Nephron progenitor cell (in vitro differentiated cells): ENCODE measurements at places on chromosomes 5 and 9.

DNA sequence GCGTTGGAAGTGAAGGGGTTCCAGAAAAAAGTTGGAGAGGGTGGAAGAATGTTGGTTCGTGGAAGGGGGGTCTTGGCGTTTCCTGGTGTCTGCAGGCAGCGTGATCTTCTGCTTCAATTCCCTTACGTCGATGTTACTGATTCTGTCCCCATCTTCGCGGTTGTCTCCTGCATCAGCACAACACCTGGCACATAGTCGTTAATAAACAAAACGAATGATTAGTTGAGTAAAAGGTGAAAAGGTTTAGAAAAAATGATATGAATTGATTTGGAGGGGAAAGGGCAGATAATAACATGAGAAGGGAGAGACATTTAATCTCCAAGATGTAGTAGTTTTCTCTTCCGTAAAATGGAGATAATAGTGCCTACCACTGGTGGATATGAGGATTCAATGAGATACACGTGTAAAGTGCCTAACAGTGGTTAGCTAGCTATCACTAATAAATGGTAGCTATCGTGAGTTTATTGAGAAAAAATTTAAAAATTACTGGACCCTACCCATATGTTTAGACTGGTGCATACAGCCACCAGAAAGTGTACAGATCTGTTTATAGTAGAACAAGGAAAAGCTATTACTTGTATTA is 556 bp downstream of the MTREX start:
- peak; percentile 5 for DNase-seq

DNA sequence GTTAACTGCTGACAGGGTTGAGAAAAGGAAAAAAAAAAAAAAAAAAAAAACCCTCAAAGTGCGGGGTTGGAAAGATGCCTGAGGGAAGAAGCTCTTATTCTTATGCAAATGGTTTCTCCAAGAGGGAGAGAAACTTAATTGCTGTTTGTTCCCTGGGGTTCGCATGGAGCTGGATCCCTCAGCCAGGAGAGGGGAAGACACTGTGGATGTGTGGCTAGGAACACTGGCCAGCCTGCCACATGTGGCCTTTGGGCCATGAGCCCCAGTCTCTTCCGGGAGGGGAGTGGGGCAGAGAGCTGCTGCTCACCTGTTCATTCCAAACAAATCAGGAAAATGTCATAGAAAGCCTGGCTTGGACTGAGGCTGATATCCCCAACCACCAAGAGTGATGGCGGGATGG is 9.4 kb upstream of the SCGB3A2 start:
- DNase-seq: no peak

DNA sequence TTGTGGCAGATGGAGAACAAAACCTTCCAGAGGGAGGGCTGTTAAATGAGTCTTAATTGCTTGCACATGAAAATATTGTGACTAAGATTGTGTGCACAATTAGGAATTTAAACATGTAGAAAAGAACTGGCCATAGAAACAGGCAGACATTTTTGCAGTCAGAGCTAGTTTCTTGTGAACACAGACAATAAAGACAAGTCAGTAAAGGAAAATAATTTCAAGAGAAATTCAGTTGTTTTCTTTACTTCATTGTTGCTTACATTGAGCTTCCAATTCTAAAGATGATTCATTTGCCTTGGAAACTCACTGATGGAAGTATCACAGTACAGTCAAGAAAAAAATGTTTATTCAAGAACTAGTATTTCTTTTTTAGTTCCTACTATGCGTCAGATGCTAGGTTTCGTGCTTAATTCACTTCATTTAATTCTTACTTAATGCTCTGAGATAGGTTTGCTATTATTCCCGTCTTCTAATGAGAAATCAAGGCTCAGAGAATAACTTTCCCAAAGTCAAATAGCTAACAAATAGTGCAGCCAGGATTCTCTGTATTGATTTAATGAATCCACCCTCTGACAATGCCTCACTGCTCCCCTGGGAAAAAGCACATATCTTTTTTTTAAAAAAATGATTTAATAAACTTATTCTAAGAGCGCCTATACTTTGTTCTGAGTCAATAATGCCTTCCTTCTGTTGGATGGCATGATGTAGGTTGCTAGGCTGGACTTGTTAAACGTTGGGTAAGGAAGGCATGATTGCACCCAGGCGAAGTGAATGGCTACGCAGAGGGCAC is 581.4 kb downstream of the RAB3C start:
- DNase-seq: no peak

DNA sequence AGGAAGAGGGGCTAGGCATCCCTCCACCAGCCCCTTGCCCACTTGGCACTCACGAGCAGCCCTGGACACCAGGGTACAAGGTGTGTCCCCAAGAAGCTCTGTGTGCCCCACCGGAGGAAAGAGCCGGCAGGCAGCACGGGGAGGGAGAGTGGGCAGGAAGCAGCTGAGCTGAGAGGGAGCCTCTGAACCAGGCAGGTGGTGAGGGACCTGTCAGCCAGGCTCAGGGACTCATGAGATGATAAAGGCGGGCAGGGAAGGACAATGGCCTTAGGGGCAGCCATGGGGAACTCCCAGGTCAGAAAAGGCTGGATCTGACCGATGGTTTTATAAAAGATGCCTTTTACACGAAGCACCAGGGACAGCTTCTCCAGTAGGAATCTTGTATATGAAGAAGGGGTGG is 112.0 kb downstream of the VAV2 start:
- DNase-seq: no peak

DNA sequence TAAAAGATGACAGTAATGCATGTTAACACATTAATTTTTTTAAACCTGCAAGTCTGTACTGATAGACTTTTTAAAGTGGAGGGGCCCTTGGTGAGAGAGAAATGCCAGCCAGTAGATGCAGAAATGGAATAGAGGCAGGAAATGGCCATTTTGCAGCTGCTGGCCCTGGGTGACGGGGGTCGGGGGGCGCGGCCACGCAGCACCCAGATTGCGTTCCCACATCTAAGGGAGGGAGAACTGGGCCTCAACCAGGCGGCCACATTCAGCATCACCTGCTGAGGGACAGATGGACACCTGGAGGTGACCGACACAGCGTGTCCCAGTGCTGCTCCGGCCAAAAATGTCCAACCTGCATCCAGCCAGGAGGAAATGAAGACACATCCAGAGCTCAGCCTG is 6.3 kb upstream of the CLIC3 start:
- DNase-seq: no peak

GRCh38 chr5:159883522-159883950 is 32.7 kb upstream of the ADRA1B start:
- DNase-seq: no peak

DNA sequence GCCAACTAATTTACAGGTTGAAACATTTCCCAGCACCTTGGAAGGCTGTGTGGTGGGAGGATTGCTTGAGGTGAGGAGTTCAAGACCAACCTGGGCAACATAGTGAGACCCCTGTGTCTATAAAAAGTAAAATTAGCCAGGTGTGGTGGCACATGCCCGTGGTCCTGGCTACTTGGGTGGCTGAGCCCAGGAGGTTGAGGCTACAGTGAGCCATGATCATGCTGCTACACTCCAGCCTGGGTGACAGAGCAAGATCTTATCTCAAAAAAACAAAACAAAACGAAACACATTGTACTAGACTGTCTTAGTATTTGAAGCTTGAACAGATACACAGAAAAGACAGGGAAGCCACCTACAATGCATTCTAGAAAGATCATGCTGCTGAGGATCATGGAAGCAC is 2.8 kb upstream of the HSDL2 start:
- no peak for DNase-seq

DNA sequence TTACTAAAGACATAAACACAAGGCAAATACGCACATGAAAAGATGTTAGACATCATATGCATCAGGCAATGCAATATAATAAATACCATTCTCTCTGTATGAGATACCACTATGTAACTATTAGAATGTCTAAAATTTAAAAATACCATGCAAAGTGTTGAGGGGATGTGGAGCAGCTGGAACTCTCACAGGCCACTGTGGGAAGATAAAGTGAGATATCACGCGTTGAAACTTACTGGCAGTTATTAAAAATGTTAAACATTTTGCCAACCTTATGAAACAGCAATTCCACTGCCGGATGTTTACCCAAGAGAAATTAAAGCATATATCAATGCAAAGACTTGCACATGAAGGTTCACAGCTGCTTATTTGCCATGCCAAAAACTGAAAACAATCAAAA is 556.7 kb downstream of the LRRC70 start:
- DNase-seq: no peak

DNA sequence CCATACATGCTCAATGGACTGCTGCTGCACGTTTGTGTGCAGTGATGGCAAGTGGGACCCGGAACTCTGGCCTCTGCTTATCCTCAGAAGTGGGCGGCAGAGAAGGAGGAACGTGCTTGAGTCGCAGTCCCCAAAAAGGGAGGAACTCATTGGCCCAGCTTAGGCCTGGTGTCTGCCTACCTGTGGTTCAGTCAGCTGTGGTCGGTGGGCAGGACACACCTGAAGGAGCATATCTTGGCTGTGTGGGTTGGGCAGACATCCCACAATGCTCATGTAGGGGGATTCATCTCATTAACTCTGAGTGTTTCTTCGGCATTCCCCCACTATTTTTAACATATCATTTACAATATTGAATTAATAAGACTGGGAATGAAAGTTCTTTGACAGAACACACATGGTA is 122.9 kb upstream of the IL12B start:
- no peak for DNase-seq

DNA sequence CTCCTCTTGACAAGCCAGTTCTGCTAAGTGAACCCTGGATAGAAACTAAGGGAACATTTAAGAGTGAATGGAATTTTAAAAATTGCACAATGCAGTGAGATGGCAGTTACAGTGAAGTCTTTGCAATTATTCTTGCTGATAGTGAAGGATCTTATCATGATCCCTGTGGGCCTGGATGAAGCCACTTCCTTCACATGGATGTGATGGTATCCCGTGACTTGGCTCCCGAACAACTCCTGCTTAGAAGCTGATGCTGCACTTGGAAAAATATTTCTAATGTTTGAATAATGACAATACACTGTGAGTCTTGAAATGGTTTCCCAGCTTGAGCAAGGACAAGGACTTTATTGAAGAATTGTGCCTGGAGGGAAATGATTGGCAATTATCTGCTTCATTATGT is 49.2 kb upstream of the NTRK2 start:
- DNase-seq: no peak

DNA sequence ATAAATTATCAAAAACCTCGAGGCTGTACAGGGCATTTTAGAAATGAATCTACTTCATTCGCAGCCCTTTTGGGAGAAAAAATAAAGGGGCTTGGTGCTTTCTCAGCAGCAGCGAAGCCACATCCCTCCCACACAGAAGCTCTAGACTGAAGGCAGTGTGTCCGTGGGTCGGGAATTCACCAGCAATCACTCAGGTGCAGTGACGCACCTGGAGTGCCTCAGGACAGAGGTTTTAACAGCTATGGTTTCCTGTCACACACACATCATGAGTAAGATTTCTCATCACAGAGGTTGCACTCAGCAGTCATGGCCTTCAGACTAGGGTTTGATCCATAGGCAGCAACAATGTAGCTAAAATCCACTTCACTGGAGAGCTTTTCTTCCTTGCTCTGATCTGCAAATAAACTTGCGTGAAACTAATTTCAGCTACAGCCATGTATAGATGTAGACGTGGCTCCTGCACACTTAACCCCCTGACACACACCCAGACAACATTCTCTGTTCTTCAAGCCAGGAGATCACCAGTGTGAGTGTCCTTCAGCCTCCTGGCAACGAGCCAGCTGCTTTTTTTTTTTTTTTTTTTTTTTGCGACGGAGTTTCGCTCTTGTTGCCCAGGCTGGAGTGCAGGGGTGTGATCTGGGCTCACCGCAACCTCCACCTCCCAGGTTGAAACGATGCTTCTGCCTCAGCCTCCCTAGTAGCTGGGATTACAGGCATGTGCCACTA is 34.8 kb downstream of the DYNC2I2 start:
- DNase-seq: no peak

DNA sequence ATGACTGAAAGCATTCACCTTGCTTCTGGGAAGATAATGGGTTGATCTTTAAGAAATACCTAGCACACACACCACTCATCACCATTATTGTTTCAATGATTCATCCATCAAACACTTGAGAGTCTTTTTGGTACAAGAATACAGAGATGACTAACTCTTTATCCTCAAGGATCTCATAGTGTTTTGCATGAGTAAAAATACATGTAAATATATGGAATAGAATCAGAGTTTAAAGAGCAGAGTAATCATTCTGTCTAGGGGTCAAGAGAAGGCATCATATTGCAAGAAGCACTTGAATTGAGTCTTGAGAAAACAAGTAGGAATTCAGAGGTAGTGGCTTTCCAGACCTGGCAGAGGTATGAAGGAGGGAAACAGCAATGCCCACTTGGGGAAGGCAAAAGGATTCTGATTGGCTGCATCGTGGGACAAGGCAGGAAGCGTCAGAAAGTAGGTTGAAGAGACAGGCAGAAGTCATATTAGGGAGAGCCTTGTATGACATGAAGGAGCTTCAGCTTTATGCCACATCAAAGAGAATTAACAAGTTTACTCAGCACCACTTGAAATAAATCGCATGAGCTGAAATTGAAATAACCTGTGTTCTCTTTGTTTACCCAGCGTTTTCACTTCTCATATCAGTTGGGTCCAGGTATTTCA is 542.5 kb downstream of the TLE1 start:
- no peak for DNase-seq

- no peak for DNase-seq
Measured at GRCh38 chr9:33105959-33106358, 29.5 kb upstream of the SMU1 start.

DNA sequence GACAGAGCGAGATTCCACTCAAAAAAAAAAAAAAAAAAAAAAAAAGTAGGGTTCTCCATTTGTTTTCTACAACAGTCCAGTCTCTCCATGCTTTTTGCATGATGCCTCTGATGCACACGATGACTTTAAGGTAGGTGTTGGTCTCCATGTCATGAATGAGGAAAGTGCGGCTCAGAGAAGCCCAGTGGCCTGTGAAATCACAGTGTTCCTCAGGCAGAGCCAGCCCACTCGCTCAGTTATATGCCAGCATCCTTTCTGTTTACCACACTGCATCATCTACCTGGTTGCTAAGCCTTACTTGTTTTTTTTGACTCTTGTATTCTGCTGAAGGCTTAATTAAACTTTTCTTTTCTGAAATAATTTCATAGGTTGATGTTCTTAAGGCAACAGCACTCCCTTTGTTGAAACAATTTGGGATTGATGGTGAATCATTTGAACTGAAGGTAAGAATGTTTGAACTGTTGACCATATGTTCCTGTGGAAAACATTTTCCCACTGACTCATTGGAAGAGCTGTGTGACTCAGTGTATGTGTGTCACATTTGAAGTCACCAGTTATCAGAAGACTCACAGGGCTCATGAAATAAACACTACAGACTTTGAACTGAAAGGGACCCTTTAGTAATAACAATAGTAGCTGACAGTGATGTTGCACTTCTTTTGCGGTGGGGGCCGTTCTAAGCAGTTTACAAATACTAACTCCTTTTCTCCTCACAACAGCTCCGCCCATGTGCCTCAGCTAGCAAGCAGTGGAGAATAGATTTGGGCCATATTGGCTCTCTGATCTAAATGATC is 40.2 kb downstream of the RCL1 start:
- DNase-seq: no peak
